Progenitor cell of endocrine pancreas (in vitro differentiated cells): ENCODE measurements at places on chromosomes 12 and 14. TPM values are rescaled to one million over a fixed set of nuclear protein-coding genes. Genes with fewer than 3 reads are reported as not detected.

The STYX gene
- 12.1 and 13.6 TPM in 2 replicates for total RNA-seq

The POTEG gene
- total RNA-seq = not detected in 2 replicates

The PLXNC1 gene
- 25.4 and 25.7 TPM in 2 replicates for total RNA-seq

The PLCZ1 gene
- total RNA-seq = not detected in 2 replicates

The HOXC11 gene
- total RNA-seq = not detected in 2 replicates

The EPYC gene
- not detected in 2 replicates for total RNA-seq
